ENCODE measurements at places on chromosomes 3 and 15.
A peak's percentile ranks its signal among the peaks of the same experiment; 100 is the strongest.

- no peak for DNase-seq
These were observed 22.3 kb downstream of the PPP4R2 start for GRCh38 chr3:73018790-73019441.

DNA sequence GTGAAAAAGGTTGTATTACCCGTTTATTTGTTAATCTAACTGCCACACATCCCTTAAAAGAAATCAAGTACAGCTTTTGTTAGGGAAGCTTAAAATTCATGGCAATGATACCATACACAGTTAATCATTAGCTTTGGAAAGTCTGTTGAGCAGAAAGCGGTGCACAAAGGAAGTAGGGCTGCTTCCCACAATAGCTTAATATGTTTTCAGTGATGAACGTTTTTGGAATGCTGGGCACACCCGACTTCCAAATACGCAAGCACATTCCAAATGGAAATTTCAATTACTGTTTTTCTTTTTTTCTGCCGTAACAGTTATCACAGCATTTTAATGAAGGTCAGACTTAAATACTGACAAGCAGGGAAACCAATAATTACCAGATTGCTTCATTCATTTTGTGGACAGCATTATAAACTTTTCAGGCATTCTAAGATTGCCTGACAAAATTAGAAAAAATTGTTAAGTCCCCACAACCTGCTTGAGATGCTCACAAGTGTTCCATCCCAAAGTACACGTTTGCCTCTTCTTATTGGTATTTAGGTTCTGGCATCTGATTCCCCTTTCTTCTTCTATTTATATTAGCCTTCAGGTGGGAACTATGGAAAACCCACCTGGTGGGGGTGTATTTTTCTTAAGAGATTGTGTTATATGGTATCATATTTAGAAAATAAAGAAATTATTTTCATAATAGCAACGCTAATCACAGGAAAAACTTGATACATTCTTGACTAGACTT lies 1.1 kb upstream of the ECT2 start:
- peak; percentile 88 for DNase-seq

DNA sequence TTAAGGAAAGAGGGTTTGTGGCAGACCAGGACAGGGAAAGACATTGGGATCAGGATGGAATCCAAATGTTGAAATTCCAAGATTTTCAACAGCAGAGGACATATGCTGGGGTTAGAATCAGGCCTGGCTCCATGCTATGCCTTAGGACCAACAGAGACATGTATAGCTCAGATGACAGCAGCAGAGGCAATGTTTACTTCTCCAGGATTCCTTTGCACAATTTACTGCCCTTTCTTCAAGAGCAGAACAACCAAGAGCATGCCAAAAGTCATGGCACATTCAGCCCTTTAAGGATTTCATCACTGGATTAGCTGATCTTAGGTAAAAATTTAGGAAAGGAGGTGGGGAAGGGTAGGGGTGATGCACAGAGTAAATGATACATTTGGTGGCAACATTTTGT lies 69.6 kb upstream of the GSK3B start:
- no peak for DNase-seq

DNA sequence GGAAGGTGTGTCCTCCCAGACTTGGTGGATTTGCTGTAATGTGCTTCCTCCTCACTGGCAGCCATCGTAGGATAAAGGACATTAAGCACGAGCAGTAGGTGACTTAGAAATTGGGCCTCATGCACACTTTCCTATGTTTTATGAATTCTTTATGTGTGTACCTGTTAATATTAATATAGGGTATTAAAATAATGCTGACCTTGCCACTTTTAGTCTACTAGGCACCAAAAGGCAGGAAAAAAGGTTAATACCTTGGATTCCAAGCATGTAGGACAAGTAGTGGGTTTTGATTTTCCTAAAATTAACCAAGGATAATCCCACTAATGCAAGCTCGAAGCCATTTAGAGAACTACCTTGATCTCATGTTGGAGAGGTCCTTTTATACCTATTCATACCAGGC lies 55.9 kb downstream of the ADAMTSL3 start:
- DNase-seq = no peak

GRCh38 chr3:99625643-99626416 lies 12.6 kb upstream of the COL8A1 start:
- peak; percentile 72 for DNase-seq

DNA sequence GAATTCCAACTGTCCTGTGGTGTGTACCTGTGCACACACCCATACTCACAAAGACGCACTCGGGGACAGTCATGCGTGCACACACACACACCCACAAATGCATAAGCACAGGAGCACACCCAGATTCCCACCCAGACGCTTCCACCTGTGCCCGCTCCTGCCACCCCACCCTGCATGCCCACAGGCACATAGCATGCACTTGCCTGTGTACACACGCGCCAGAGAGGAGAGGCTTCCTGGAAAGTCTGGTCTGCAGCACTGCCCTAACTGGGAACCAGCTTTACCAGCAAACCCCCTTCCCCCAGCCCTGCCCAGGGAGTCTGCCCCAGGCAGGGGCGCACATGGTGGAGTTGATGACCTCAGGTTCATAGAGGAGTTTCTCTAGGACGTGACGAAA lies 246.2 kb downstream of the UACA start:
- DNase-seq = no peak

DNA sequence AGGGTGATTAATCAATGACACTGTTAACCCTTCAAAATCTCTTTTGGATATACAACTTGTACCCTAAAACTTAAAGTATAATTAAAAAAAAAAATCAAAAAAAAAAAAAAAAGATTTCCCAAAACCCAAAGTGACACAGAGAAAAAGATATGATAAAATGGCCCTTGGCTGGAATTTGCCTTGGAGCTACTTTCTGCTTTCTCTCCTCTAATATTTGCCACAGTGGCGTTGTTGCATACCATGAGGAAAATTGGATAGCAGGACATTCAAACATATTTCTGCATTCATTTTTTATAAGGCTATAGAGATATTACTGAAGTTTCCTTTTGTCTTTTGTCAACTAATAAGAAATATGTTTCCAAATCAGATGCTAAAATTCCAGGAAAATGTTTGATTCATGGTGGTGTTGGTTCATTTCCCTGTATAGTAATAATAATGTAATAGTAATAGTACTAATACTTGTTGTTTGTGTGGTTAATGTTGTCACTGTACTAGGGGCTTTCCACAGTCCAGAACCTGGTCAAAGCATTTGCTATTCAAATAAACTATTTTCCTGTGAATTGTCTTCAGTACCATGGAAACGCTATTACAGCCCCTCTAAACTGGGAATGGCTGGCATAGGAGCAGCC lies 441.3 kb upstream of the THBS1 start:
- no peak for DNase-seq

GRCh38 chr3:140433431-140433830 lies 244.4 kb upstream of the TRIM42 start:
- DNase-seq = no peak

DNA sequence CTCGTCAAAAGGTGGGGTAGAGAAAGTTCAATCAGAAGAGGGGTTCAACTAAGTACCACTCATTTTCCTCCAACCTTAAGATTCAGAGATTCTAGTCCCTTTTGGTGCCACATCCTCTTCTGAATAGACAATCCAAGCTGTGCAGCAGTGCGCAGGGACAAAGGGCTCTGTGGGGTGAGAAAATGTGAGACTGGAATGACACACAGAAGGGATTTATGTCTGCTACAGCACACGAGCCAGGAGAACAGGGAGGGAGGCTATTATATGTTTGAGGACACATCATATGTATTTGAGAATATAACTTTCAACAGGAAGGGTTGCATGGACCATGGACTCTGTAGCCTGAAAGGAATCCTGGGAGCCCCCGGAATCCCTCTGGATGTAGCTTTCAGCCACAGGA lies 33.0 kb downstream of the LSM3 start:
- no peak for DNase-seq

GRCh38 chr3:135513106-135514059 lies 452.1 kb upstream of the PPP2R3A start:
- peak; percentile 61 for DNase-seq

- no peak for DNase-seq
These were observed 30.4 kb downstream of the RAB6B start for GRCh38 chr3:133865136-133865855.

GRCh38 chr3:39028546-39028945 lies 23.2 kb downstream of the SCN11A start:
- no peak for DNase-seq

DNA sequence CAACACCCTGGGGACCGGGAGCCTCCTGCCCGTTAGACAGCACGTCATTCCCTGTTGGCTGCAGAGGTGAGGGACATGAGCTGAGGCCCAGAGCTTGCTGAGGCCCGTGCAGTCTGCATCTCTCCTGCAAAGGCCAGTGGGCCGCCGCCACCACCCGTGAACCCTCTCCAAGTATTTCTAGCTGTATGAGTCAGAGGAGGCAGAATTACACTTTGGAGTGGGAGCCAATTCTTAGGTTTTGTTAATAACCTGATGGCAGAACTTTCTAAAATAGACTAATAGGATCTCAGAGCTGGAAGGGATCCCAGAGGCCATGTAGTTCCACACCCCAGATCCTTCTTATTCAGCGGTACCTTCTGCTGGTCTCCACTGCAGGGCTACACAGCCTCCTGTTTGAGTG lies 335.2 kb upstream of the CTDSPL start:
- DNase-seq = peak; percentile 10

- no peak for DNase-seq
These were observed 14.4 kb upstream of the MUC4 start for GRCh38 chr3:195825857-195826804.

DNA sequence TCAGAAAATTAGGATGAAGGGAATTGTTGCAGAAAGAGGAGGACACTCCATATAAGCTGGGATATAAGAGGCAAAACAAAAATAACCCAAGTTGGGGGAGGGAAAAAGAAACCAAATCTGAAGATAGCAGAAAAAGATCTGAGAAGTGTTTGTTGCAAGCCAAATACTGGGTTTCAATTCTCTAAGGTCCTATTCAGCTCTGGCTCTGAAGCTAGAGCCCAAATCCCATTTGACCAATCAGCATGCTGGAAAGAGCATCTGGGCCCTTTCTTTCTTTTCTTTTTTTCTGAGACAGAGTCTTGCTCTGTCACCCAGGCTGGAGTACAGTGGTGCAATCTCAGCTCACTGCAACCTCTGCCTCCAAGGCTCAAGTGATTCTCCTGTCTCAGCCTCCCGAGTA lies 17.3 kb downstream of the IGDCC3 start:
- no peak for DNase-seq

DNA sequence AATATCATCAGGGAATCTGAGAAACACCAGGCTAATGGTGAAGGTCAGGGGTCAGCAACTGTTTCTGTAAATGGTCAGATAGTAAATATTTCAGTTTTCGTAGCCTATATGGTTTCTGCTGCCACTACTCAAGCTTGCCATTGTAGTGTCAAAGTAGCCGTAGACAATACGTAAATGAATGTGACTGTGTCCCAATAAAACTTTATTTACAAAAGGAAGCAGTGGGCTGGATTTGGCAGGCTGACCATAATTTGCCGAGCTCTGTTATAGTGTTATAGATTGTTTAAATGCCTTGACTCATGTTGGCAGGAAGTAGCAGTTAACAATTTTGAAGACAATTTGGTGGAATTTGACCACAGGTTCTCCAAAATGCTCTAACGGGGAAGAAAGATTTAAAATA lies 548.2 kb downstream of the FOXP1 start:
- peak; percentile 83 for DNase-seq

DNA sequence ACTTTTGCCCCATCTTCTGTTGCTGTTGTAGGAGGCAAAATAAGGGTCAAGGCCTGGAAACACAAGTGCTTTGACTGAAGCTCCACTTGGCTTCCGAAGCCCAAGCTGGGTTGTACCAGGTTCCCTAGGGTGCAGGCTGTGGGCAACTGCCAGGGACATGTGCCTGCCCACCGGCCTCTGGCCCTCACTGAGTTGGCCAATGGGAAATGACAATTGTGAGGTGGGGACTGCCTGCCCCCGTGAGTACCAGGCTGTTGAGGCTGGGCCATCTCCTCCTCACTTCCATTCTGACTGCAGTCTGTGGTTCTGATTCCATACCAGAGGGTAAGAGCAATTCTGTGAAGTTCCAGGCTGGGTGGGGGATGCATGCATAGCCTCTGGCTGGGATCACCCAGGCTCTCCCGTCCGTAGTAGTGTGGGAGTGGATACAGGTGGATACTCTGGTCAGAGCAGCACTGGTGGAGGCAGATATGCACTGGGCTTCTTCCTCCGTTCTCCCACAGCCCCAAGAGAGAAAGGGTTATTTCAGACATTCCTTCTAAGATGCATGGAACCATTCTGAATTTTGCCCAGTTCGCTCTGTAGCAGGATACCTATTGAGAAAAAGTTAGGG lies at the start of gene ADIPOQ:
ADIPOQ (plus strand) TSS at position 285 of the 613 bp plus-strand sequence. CDS start 10,349 bp downstream, outside the sequence.
- no peak for DNase-seq

DNA sequence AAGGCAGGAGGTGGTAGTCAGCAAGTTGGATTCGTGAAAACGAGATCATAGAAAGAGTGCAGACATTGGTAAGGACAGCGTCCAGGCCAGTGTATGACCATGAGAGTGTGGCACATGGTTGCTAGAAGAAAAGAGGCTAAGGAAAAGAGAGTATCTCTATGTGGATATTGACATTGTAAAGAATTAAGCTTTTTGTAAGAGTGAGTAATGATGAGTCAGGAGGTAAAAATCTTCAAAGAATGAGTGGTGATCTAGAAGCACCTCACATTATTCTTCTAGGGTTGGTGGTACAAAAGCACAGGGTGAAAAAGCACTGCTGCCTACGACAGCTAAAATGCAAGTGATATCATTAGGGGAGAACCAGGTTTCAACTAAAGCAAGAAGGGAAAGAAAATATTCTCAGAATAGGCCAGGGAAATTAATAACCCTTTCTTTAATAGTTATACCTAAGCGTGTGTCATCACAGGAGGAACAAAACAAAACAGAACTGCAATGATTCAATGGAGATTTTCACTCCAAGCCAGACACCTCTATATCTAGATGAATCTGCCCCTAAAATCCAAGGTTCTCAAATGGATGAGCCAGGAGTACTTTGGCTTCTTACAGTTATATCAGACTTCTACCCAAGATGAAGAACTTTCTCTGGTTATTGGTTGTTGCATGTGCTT lies 884.7 kb downstream of the NAALADL2 start:
- peak; percentile 74 for DNase-seq

DNA sequence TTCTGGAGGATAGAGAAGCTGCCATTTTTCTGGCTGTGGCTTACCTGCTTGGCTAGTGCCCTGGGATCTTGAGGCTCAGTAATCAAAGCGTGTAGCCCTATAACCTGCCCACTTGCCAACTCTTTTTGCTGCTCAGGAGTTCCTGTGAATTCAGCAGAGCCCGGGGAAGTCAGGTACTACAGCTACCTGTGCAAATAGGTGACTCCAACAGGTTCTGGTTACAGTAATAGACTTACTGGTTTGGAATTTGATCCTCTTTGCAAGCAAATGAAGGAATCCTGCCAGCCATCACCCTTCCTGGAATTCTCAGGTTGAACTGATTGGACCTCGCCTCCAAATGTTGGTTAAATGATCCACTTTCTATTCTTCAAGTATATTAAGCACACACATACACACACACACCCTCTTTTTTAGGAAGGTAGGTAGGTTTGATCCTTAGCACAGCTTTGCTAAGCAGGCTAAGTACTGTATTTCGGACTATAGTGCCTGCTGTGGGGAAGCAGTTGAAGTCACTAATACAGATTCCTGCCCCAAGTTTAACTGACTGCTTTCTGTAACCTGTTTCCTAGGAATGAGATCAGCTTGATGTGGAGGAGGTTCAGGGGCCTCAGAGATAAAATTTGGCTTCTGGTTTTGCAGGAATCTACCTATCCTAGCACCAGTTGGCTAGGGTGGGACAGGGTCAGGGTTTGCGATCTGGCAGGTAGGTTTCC lies 2.3 kb downstream of the PPCDC start:
- no peak for DNase-seq

Data from iris pigment epithelial cell (primary cell).